ENCODE measurements at places on chromosomes 12 and 14.

DNA sequence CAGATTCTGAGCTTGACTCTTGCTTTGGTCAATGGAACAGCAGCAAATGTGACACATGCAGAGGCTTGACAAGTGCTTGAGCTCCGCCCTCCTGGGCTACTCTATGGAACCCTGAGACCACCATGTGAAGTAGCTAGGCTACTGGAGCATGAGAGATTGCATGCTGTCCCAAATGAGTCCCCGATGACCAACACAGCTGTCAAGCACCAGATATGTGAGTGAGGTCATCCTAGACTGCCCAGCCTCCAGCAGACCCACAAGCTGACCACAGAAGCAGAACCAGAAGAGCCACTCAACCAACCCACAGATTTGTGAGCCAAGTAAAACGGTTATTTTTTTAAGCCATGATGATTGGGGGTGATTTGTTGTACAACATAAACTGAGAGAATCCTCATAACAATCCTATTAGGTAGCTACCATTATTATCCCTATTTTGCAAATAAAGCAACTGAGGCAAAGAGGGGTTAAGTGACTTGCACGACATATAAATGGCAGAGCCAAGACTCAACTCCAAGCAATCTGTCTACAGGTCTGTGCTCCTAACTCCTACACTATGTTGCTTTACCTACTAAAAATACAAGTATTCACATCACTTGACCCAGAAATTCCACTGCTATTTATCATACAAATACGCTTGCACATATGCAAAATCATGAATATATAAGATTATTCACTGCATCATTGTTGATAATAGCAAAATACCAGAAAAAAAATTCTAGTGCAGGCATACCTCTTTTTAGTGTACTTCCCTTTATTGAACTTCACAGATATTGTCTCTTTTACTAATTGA, 136.2 kb downstream of the NDUFA12 start:
- no peak for DNase-seq

DNA sequence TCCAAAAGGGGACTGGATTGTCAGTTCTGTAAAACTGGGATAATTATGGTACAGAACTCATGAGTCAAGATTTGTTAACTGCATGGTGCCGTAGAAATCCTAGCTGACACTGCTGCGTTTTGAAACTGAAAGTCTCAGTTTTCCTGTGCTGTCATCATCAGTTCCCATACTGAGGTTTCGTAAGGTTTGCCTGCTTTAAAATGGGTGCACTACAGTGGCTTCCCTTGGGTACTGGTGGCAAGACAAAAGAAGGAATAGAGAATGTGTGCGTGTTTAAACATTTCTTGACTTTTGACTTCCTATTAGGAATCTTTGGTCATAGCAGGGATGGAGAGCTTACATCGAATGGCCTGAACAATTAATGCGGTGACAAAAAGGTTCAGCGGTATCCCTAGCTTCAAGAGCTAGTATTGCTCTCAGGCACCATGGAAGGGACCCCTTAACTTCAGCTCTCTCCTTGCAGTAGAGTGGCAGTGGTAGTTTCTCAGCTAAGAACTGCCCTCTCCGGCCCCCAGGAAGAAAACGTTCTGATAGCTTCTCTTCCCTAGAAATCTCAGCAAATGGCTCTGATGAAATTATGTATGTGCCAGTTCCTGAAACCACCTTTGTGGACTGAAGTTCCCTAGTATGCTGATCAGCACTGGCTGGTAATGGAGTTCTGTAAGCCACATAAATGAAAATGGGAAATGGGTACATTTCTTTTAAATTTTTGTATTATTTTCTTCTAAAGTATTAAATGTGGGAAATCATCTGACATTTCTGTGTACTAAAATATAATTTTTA, 28.9 kb downstream of the ANO6 start:
- DNase-seq: no peak

DNA sequence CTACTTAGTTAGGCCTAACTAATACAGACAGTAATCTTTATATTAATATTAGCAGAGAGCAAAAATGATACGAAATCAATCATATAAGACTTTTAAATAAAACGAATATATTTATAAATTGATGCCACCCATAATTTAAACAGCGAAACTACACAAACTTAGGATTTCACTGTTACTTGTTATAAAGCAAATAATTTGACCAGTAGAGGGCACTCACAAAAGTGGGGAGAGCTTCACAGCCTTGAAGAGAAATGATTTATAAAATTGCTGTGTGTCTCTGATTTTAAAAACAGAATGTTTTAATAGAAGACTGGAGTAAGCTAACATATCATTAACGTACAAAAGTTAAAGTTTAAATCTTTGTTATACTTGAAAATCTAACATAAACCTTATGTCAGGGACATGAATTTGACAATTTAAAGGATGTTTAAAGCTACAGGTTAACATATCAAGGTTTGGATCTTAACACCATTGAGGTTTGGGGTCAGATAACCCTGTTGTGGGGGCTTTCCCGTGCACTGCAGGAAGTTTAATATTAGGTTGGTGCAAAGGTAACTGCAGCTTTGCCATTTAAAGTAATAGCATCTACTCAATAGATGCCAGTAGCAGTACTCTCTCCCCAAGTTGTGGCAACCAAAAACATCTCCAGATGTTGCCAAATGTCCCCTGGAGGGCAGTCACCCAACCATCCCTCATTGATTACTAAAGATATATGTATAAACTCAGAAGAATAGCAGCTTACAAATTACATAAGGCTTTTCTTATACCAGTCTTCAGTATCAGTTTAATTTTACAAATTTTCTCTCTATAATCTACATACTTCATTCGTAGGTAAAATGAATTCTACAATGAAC, 9.3 kb downstream of the KRAS start:
- peak; percentile 34 for DNase-seq

DNA sequence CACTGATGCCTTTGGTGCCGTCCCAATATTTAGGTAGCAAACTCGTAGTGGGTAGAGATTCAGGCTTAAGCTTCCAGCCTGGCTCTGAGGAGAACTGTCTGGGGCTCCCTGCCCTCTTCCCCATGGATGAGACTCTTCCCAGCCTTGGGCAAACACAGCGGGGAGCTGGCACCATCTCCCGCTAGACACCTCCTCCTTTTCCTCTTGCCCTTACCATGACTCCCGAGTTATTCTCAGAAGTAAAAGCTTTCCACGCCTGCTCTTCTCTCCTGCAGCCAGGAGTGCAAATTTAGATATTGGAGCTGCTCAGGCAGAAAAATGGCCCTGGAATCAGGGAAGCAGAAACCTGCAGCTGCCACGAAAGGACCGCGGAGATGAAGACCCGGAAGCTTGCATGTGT, 45.6 kb upstream of the RBM19 start:
- DNase-seq: no peak

GRCh38 chr12:14892726-14893505, 7.3 kb upstream of the MGP start:
- peak; percentile 54 for DNase-seq

- no peak for DNase-seq
These were observed 174.9 kb downstream of the FOXN3 start for GRCh38 chr14:89241934-89242651.

DNA sequence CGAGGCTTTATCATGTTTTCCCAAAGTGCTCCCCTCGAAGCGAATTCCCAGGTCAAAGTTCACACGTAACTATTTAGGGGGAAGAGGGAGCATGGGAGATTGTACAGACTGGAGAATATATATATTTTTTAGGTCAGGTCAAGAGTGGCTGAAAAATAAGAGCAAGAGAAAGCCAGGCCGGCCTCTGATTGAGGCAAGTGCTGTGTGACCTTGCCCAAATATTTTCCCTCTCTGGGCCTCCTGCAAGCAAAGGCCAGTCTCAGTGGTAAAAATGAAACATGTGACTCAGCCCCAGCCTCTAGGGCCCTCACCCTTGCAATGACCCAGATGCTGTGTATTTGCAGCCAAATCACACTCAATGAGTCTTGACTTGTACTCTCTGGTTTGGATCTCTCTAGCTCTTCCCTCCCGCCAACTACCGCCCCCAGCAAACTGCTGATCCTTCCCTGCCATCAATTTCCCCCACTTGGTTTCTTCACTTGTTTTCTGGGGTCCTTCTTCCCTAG, 34.1 kb downstream of the SMUG1 start:
- DNase-seq: no peak

DNA sequence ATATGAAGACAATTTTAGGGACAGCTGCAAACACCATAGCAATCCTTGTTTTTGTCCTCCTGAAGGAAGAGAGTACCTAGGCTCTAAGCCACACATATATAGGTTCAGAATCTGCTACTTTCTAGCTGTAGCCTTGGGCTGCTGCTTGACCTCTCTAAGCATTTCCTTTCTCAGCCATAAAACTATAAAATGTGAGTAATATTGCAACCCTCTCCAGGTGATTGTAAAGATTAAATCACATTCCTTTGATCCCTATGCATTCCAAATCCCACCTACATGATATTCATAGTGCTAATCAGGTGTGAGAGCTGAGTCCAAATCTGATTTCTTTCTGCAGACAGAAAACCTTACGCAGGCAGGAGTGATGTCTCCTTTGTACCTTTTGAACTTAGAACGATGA, 913.5 kb downstream of the VRK1 start:
- no peak for DNase-seq

DNA sequence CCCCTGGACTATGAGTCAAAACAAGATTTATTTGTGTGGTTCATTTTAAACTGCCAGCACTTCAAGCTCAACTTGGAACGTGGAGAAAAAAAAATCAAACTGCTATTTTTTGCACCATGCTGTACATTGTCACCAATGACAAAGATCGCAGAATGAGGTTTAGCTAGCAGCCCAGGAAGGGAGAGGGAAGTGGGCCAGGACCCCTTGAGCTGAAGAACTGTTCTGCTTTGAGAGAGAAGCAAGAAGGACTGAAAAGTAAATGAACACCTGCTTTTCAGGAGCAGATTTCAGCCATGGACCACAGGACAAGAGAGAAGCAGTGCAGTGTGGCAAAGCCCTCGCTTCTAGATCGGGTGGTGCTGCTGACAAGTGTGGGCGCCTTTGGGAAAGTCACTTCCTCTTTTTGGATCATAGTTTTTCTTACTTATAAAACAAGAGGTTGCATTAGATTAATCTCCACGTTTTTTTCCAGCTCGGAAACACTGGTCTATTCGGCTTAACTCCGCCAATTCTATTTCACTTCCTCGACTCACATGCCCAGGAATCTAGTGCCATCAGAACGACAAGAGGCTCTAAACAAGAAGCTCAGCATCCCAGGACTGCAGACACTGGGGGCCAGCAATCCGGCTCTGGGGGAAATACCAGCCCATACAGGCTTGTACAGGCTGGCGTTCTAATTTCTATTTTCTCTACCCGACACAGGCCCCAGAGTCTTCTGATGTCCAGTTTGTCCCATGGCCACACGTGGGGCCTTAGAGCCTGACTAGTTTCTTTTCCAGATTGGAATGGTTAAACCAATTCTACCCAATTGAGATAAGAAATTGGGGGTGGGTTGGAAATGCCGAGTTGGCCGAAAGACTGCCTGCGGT, 129.9 kb downstream of the CRACR2A start:
- no peak for DNase-seq

- DNase-seq: no peak
These were observed 23.2 kb downstream of the BCL11B start for GRCh38 chr14:99248761-99249171.

- DNase-seq: no peak
These were observed 36.5 kb upstream of the IFNG-AS1 start for GRCh38 chr12:67952787-67953186.

GRCh38 chr14:73785834-73786635, 65.6 kb upstream of the PTGR2 start:
- DNase-seq: no peak

- peak; percentile 89 for DNase-seq
These were observed 742 bp downstream of the SPSB2 start for GRCh38 chr12:6872073-6873048.

GRCh38 chr14:75822522-75823141, 159.2 kb downstream of the TGFB3 start:
- no peak for DNase-seq

- DNase-seq: peak; percentile 71
These were observed 752 bp downstream of the PRICKLE1 start for GRCh38 chr12:42588524-42589464.

GRCh38 chr12:121796855-121797751, 3.6 kb upstream of the RHOF start:
- peak; percentile 71 for DNase-seq

DNA sequence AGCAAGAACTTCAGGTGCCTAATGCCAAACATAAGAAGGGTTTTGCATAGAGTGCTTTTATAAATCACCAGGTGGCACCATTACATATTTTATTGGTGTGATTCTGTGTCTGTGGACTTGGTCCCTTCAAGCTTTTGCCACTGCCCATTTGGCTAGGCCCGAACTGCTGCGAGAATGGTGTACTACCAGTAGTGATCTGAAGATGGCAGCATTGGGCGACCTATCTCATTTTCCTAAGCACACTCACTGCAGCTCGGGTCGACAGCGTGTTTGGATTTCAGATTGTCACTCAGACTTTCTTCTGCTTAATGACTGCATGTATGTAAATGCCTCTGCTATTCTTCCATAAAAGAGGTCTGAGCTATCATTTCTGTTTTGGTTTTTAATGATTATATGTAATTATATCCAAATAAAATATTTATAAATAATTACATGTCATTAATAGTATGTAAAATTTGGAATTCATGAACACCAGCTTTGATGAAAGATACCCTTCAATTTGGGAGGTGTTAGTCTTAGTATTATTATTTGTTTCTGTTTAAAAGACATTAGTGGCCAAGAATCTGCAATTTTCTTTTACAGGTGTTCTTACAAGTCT, 78.5 kb downstream of the TPH2 start:
- peak; percentile 82 for DNase-seq

GRCh38 chr12:562634-563033, 100.6 kb downstream of the NINJ2 start:
- no peak for DNase-seq

DNA sequence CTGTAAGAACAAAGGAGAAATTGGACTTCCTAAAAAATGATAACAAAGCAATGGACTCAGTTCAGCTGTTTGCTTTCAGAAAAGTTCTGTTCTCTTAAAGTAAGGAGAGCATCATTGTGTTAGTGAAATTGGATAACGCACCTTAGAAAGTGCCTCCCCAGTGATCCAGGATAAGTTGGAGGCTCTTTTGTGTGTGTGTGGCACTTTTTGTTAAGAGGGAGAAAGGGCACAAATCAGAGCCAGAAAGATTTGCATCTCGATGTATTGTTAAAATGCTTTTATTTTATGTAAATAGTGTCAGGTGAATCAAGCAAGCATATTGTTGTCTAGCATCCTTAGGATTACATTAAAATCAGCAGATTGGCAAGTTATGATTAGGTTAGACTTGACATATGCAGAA, 2.1 kb downstream of the STK38L start:
- DNase-seq: no peak

- DNase-seq: peak; percentile 80
These were observed 59.4 kb downstream of the ZNF664 start for GRCh38 chr12:124032265-124032886.

- no peak for DNase-seq
These were observed 458.9 kb downstream of the NOVA1 start for GRCh38 chr14:26138764-26139445.

- no peak for DNase-seq
These were observed 11.2 kb downstream of the ADSS1 start for GRCh38 chr14:104734991-104735779.
